ENCODE measurements at places on chromosomes 4 and X. TPM values are rescaled to one million over a fixed set of nuclear protein-coding genes. Genes with fewer than 3 reads are reported as not detected.

- no peak for DNase-seq
- H3K36me3 ChIP-seq, result no peaks in the 10 kb centered on the region
- H3K4me3 ChIP-seq, result no peak overlapping the region
- H3K4me1 ChIP-seq, result no peaks in the 10 kb centered on the region
- H3K27me3 ChIP-seq, result peaks cover 5% of the 10 kb centered on the region
- H3K27ac ChIP-seq, result no peak overlapping the region
These were observed 12.0 kb upstream of the UFSP2 start for GRCh38 chr4:185437809-185438208.

- no peak within 1 kb of the TSS for H3K27ac ChIP-seq
- no peaks in the 10 kb centered on the region for H3K4me1 ChIP-seq
- H3K4me3 ChIP-seq, result no peak within 1 kb of the TSS
- H3K27me3 ChIP-seq, result peaks cover 18% of the 10 kb centered on the region
- H3K36me3 ChIP-seq, result no peaks in the 10 kb centered on the region
- DNase-seq, result no peak
These were observed at the start of gene PAGE1 for GRCh38 chrX:49695276-49696180. Gene PAGE1, minus strand, starts transcription at chrX:49695984. Its CDS starts 1,214 bp downstream, at chrX:49694770.

GRCh38 chr4:114229706-114230105 is 250.3 kb upstream of the ARSJ start:
- H3K4me1 ChIP-seq, result no peaks in the 10 kb centered on the region
- H3K4me3 ChIP-seq, result no peak overlapping the region
- no peak overlapping the region for H3K27ac ChIP-seq

- DNase-seq, result no peak
- no peak overlapping the region for H3K27ac ChIP-seq
- H3K4me3 ChIP-seq, result no peak overlapping the region
- peaks cover 19% of the 10 kb centered on the region for H3K4me1 ChIP-seq
- peaks cover 5% of the 10 kb centered on the region for H3K36me3 ChIP-seq
These were observed 2.6 kb upstream of the OTUD4 start for GRCh38 chr4:145183023-145183422.

GRCh38 chrX:45077748-45078424 is 122.8 kb downstream of the DIPK2B start:
- H3K36me3 ChIP-seq, result peaks cover 23% of the 10 kb centered on the region
- H3K27ac ChIP-seq, result peak overlapping the region; percentile 84
- H3K27me3 ChIP-seq, result no peaks in the 10 kb centered on the region
- H3K4me1 ChIP-seq, result peaks cover 50% of the 10 kb centered on the region
- DNase-seq, result no peak
- peak overlapping the region; percentile 84 for H3K4me3 ChIP-seq

GRCh38 chrX:13721371-13721770 is 13.0 kb downstream of the TRAPPC2 start:
- H3K4me1 ChIP-seq, result peaks cover 22% of the 10 kb centered on the region
- H3K36me3 ChIP-seq, result peaks cover 34% of the 10 kb centered on the region
- peaks cover 7% of the 10 kb centered on the region for H3K27me3 ChIP-seq
- no peak overlapping the region for H3K4me3 ChIP-seq
- no peak for DNase-seq

DNA sequence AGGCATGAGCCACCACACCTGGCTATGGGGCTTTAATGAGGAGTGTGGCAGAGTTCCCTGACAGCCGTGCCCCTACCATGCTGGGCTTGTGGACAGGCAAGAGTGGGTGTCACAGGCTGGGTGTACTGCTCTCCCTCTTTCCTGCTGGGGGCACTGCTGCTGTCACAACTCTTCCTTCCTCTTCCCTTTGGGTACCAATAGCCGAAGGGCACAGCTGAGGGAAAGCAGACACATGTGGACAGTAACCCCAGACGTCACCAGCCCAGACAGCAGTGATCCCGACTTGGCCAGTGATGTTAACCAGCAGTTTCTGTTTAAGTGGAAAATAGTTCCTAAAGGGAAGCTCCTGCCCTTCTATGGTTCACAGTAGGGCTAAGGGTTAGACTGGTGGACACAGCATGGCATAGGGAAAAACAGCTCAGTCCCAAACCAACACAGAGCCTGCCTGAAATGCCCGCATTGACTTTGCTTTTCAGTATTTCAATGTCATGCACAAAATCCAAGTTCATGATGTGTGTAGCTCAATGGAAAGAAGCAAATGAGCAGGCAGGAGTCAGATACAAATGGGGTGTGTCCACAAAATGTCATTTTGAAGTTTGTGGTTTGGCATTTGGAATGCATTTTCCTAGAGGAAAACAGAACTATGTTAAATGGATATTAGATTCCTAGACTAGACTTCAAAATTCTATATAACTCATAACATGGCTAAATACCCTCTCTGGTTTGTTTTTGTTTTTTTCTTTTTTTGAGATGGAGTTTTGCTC is 24.9 kb upstream of the DDX3X start:
- no peak overlapping the region for H3K4me3 ChIP-seq
- no peak overlapping the region for H3K27ac ChIP-seq
- H3K36me3 ChIP-seq, result no peaks in the 10 kb centered on the region
- peaks cover 12% of the 10 kb centered on the region for H3K4me1 ChIP-seq
- DNase-seq, result no peak

- H3K4me3 ChIP-seq, result no peak overlapping the region
- no peaks in the 10 kb centered on the region for H3K4me1 ChIP-seq
- no peaks in the 10 kb centered on the region for H3K36me3 ChIP-seq
- no peak for DNase-seq
These were observed 17.1 kb upstream of the ETNPPL start for GRCh38 chr4:108779958-108780357.

GRCh38 chr4:101127176-101127790 is 220.0 kb downstream of the PPP3CA start:
- no peak overlapping the region for H3K27ac ChIP-seq
- no peak overlapping the region for H3K4me3 ChIP-seq
- peaks cover 10% of the 10 kb centered on the region for H3K36me3 ChIP-seq
- no peak for DNase-seq
- peaks cover 28% of the 10 kb centered on the region for H3K4me1 ChIP-seq

DNA sequence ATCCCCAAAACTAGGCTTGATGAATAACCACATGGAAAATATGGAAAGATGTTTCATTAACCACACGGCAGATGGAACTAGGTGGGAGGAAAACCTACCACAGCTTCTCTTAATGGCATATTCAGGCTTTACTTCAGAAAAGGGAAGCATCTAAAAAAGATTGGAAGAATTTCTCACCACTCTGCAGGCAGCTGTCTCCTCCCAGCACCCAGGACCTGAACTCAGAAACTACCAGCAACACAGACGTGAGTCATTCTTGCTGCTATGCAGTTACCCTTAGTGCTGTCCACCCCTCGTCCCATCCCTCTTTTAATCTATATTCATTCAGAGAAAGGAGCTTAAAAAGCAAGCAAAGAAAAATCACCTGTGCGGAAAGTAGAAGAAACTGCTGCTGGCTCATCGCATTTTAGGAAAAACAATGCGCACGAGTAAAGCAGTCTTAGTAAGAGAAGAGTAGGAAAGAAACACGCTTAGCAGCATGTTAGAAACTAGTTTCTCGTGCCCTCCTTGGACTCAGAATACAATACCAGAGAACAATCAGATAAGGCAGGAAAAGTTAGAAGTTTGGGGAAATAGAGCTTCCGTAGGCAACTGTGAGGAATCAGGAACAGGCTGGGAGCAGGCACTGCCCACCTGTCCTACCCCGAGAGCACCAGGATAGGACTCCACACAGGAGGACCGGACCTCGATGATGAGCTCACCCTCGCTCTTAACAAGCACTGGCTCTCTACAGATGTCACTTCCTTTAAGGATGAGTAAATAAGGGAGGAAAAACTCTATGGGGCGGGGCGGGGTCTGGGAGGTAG is 48.1 kb upstream of the ENPP6 start:
- peaks cover 79% of the 10 kb centered on the region for H3K4me1 ChIP-seq
- DNase-seq, result no peak
- H3K27me3 ChIP-seq, result no peaks in the 10 kb centered on the region
- peak overlapping the region; percentile 73 for H3K4me3 ChIP-seq
- peak overlapping the region; percentile 51 for H3K27ac ChIP-seq
- H3K36me3 ChIP-seq, result peaks cover 1% of the 10 kb centered on the region

GRCh38 chr4:56425518-56425917 is 9.9 kb downstream of the PPAT start:
- H3K27me3 ChIP-seq, result no peaks in the 10 kb centered on the region
- DNase-seq, result no peak
- H3K36me3 ChIP-seq, result peaks cover 2% of the 10 kb centered on the region

GRCh38 chrX:104187931-104188330 is 21.7 kb downstream of the FAM199X start:
- peaks cover 11% of the 10 kb centered on the region for H3K4me1 ChIP-seq
- H3K4me3 ChIP-seq, result no peak overlapping the region
- DNase-seq, result no peak
- H3K27ac ChIP-seq, result no peak overlapping the region

DNA sequence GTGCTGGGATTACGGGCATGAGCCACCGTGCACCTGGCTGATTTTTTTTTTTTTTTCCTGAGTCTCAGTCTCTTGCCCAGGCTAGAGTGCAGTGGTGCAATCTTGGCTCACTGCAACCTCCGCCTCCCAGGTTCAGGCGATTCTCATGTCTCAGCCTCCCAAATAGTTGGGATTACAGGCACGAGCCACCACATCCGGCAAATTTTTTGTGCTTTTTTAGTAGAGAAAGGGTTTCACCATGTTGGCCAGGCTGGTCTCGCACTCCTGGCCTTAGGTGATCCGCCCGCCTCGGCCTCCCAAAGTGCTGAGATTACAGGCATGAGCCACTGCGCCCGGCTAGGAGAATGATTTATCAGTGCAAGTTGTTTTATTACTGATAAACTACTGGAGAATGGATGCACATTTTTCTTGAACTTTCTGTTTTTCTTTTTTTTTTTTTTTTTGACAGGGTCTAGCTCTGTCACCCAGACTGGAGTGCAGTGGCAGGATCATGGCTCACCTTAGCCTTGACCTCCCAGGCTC is 39.7 kb upstream of the DHRSX start:
- peaks cover 11% of the 10 kb centered on the region for H3K27me3 ChIP-seq
- no peak for DNase-seq
- no peaks in the 10 kb centered on the region for H3K36me3 ChIP-seq

DNA sequence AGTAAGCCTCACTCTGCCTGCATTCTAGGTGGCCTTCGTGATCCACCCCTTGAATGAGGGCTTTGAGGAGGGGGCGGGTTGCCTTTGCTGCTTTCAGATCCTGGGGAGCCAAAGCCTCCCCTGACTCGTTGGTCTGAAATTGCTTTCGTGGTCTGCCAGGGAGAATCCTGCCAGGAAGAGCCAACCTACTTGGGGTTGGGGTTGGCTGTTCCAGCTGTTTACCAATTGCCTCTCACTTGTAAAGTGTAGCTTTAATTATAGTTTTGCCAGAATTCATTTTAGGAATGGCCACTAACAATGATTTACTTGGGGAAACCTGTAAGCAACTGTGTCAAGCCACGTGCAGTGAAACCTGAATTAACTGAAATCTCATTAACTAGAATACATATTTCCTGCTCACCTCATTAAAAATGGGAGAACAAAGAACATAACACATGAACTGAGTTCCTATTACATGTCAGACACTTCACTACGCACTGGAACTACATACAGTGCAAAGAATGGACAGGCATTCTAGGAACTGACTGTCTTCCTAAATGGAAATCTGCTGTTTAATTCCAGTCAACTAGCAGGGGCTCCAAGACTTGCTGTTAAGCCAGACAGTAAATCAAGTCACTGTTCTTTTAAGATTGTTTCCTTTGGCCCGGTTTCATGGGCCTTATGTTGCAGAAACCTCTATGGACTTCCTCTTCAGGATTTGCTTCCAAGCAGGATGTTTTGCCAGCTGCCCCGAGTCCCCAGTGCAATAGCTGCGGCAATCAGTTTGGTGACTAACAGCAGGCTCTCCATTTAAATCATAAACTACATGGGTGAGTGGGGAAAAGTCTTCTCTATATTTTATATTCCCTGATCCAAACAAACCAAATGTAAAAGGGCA is 16.4 kb upstream of the NKRF start:
- H3K36me3 ChIP-seq, result peaks cover 19% of the 10 kb centered on the region
- H3K4me3 ChIP-seq, result no peak overlapping the region
- H3K27ac ChIP-seq, result no peak overlapping the region

DNA sequence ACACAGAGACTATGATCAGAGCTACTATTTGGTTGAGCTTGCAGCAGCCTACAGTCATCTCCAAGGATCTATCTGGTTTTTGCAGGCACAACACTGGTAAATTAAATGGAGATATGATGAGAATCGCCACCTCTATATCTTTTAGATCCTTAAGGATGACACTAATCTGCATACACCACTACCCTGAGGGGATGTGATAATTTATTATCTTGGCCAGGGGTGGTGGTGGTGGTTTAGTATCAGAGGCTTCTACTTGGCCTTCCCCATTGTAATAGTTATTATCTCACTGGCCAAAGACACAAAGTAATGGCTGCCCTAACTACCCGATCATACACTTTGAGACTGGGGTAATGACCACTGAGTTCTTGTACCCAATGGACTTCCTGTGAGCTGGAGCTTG is 21.2 kb downstream of the CCDC160 start:
- H3K36me3 ChIP-seq, result no peaks in the 10 kb centered on the region
- no peak overlapping the region for H3K4me3 ChIP-seq
- H3K27me3 ChIP-seq, result peaks cover 25% of the 10 kb centered on the region
- peaks cover 7% of the 10 kb centered on the region for H3K4me1 ChIP-seq

DNA sequence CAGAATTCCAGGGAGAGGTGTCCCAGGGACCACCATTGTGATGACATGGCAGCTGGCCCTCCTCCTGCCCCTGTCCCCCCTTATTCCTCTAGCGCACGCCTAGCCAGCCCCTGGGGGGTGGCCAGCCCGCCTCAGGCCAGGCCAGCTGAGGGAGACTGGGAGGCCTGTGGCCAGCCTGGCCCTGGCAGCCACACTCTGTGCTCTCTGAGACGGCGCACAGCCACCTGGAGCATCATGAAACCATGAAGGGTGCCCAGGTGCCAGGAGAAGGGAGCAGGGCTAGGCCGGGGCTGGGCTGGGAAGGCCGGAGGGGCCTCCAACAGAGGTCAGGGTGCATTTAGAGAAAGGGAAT is 14.4 kb upstream of the DUSP9 start:
- no peak overlapping the region for H3K27ac ChIP-seq
- no peaks in the 10 kb centered on the region for H3K36me3 ChIP-seq
- H3K4me3 ChIP-seq, result no peak overlapping the region
- H3K4me1 ChIP-seq, result no peaks in the 10 kb centered on the region
- DNase-seq, result no peak

GRCh38 chrX:24846550-24847150 is 152.9 kb downstream of the POLA1 start:
- peaks cover under 1% of the 10 kb centered on the region for H3K36me3 ChIP-seq
- H3K4me3 ChIP-seq, result no peak overlapping the region
- no peak overlapping the region for H3K27ac ChIP-seq

DNA sequence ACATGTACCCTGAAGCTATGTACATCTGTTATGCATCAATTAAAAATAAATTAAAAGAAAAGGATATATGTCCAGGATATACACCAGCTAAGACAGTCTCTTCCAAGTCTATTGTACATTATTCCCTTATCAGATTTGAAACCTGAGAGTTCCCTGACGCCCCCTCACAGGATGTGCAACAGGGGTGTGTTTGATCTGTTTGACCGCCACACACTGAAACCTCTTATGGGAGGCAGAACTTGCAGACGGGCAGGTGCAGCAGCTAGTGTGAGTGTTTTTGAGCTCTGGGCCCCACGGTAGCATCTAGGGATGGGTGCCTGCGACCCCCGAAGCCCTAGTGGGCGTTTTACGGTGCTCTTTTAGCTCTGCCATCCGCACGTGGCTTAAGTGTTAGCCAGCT is 4.7 kb downstream of the XG start:
- peaks cover 10% of the 10 kb centered on the region for H3K4me1 ChIP-seq
- no peak overlapping the region for H3K4me3 ChIP-seq
- no peak overlapping the region for H3K27ac ChIP-seq
- H3K36me3 ChIP-seq, result no peaks in the 10 kb centered on the region
- peaks cover 7% of the 10 kb centered on the region for H3K27me3 ChIP-seq

Gene RAB40AL
- 0.24 TPM for total RNA-seq

Gene NXF2B
- total RNA-seq, result not detected

Gene HSFX4
- not detected for total RNA-seq

Gene MAGEA6
- total RNA-seq, result not detected

Gene TLR2
- total RNA-seq, result 1.4 TPM

Gene CPXCR1
- total RNA-seq, result not detected

Gene RPS6KA6
- total RNA-seq, result 1.5 TPM

Gene SSR4
- 192 TPM for total RNA-seq

Gene PDE5A
- total RNA-seq, result 0.94 TPM

Gene GAGE13
- total RNA-seq, result not detected

Gene PWWP3B
- not detected for total RNA-seq

All from activated T-cell treated with anti-CD3 and anti-CD28 coated beads, Interleukin-2, amount 50 U/mL, for 72 hours (primary cell).